ENCODE measurements at places on chromosomes 1 and 21.

DNA sequence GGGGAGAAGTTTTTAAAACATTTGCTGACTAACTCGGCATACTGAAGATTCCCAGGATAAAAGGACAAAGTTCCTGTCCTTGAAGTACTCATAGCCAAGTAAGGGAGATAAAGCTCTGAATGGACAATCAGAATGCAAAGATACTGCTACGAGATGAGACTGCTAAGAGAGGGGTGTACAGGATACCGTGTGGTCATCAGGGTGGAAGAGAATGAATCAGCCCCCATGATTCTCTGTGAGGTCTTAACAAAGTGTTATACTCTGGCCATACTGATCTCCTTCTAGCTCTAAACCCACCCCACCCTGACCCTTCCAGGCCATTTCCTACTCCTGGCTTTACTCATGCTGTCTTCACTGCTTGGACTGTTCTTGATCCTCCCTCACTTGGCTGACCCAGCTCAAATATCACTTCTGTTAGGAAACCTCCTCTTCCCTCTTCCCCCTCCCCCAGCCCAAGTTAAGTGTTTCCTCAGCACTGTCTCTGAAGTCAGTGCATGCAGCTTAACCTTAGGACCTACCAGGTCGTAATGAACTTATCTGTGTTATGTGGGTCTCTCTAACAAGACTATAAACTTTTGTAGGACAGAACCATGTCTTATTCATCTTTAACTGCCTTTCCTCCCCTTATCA lies 15.8 kb upstream of the MAGOH start:
- H3K4me1 ChIP-seq: no peaks in the 10 kb centered on the region
- DNase-seq: no peak
- H3K4me3 ChIP-seq: no peak overlapping the region
- H3K36me3 ChIP-seq: peaks cover 35% of the 10 kb centered on the region

DNA sequence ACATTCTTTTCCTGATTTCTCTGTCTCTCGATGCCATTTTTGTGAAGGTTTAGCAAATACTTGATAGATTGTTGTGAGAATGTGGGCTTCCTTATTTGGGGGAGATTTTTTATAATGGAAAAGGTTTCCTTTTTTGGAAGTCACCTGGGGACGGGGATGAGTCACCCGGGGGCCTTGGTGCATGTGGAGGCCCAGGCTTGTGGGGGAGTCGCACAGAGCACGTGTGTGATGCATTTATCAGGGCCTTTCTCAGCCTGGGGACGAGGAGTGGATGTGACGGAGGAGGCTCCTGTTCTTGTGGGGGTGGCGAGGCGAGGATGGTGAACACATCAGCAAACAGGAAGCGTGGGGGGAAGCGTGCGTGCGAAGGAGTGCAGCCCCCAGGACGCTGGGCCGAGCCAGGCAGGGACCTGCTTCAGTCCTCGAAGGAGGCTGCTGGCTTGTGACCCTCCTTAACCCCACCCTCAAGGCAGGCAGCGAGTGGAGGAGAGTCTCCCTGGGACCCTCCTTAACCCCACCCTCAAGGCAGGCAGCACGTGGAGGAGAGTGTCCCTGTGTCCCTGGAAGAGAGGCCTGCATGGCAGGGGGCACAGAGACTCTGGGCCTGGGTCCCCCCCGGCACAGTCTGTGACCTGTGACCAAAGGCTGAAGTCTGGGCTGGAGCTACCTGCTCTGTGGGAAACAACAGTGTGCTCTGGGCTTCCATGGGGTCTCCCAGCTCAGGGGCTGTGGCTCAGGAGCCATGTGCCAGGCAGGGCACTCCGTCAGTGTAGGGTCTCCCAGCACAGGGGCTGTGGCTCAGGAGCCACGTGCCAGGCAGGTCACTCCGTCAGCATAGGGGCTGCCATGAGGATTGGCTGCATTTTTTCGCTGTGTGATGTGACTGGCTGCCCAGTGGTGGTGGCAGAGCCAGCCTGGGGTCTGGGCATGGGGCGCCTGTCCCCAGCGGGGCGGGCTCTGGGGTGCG lies 57.2 kb downstream of the AGPAT3 start:
- H3K4me1 ChIP-seq: peaks cover 21% of the 10 kb centered on the region
- no peak overlapping the region for H3K4me3 ChIP-seq
- no peak overlapping the region for H3K27ac ChIP-seq
- DNase-seq: no peak

- no peak overlapping the region for H3K27ac ChIP-seq
- H3K4me3 ChIP-seq: no peak overlapping the region
- H3K36me3 ChIP-seq: no peaks in the 10 kb centered on the region
Observed at GRCh38 chr1:63203641-63204040, 118.7 kb upstream of the FOXD3 start.

GRCh38 chr1:161044535-161044907 lies 1.3 kb downstream of the USF1 start:
- H3K27ac ChIP-seq: peak overlapping the region; percentile 95
- H3K27me3 ChIP-seq: no peaks in the 10 kb centered on the region
- H3K4me3 ChIP-seq: peak overlapping the region; percentile 88
- H3K36me3 ChIP-seq: peaks cover 15% of the 10 kb centered on the region
- peaks cover 8% of the 10 kb centered on the region for H3K4me1 ChIP-seq

- no peak overlapping the region for H3K27ac ChIP-seq
- DNase-seq: peak; percentile 98
- H3K4me3 ChIP-seq: no peak overlapping the region
- H3K36me3 ChIP-seq: peaks cover 12% of the 10 kb centered on the region
Observed at GRCh38 chr1:113913887-113914664, 8.9 kb downstream of the DCLRE1B start.

GRCh38 chr1:20216574-20216973 lies 30.3 kb upstream of the PLA2G2C start:
- H3K4me1 ChIP-seq: no peaks in the 10 kb centered on the region
- DNase-seq: peak; percentile 14
- H3K4me3 ChIP-seq: no peak overlapping the region

DNA sequence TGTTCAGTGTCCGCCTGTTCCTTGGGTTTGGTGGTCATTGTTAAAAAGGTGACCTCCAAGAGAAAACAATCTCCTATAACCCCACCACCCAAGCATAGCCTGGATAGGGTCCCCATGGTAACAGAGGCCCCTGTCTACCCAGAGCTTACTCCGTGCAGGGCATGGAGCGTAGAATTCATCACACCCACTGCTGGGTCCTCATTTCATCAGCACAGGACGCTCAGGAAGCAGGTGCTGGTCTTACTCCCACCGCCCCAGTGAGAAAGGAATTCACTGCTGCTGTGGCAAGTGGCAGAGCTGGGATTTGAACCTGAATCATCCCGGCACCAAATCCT lies 37.0 kb downstream of the ARHGEF10L start:
- peaks cover 17% of the 10 kb centered on the region for H3K4me1 ChIP-seq
- no peaks in the 10 kb centered on the region for H3K36me3 ChIP-seq
- no peak for DNase-seq
- H3K27me3 ChIP-seq: no peaks in the 10 kb centered on the region

GRCh38 chr1:43065191-43065590 lies 106.5 kb upstream of the SLC2A1 start:
- no peak for DNase-seq
- H3K4me3 ChIP-seq: no peak overlapping the region
- peaks cover 3% of the 10 kb centered on the region for H3K27me3 ChIP-seq
- H3K36me3 ChIP-seq: no peaks in the 10 kb centered on the region
- no peaks in the 10 kb centered on the region for H3K4me1 ChIP-seq

DNA sequence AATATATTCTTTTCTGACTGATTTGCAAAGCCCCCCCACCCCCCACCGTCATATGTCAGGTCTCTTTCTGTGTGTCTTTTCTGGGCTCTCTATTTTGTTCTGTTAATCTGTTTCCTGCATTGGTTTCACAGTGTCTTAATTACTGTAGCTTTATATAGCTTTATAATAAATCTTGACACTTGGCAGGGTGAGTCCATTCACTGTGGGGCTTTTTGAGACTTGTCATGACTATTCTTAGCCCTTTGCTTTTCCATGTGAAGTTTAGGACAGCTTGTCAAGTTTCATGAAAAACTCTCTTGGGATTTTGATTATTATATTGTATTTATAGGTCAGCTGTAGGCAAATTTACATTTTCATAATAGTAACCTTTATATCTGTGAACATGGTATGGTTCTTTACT lies 50.4 kb downstream of the MIGA1 start:
- H3K27me3 ChIP-seq: no peaks in the 10 kb centered on the region
- H3K4me3 ChIP-seq: no peak overlapping the region
- DNase-seq: no peak
- peaks cover 4% of the 10 kb centered on the region for H3K36me3 ChIP-seq
- no peaks in the 10 kb centered on the region for H3K4me1 ChIP-seq

- H3K36me3 ChIP-seq: no peaks in the 10 kb centered on the region
- no peaks in the 10 kb centered on the region for H3K27me3 ChIP-seq
- H3K4me1 ChIP-seq: peaks cover 14% of the 10 kb centered on the region
- H3K4me3 ChIP-seq: no peak overlapping the region
- no peak overlapping the region for H3K27ac ChIP-seq
Observed at GRCh38 chr1:206814716-206815341, 42.5 kb upstream of the IL10 start.

DNA sequence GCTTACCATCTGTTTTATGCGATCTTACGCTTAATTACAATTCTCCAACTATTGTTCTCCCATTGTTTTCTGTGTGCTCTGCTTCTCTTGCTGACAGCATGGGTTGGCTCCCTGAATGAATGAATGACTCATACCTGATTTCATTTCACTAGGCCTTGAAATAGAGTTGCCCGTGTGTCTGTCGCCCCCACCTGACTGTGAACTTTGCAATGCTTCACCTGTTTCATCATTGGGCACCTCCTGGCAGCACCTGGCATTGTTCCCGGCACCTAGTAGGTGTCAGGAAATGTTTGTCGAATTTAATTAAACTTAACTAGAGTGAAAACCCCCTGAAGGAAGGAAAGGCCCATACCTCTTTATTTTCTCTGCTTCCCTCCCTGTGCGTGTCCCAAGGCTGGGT lies 120.5 kb upstream of the KLHDC7A start:
- H3K36me3 ChIP-seq: no peaks in the 10 kb centered on the region
- no peak for DNase-seq
- H3K4me3 ChIP-seq: no peak overlapping the region
- no peak overlapping the region for H3K27ac ChIP-seq

DNA sequence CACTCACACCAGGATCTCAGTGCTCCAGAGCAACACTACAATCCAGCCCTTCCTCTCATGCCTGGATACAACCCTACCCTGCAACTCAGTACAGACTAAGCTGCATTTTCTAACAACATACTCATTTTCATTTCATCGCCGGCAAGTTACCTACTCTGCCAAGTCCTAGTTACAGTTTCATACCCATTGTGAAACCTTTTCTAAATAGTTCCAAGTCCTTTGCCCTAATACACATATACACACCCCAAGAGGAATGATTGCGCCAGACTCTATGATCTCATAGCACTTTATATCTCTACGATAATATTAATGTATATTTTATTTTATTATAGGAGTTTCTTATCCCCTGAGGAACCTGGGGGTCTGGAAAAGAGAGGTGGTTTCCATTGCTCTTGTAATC lies 122.4 kb downstream of the LMX1A start:
- H3K4me3 ChIP-seq: no peak overlapping the region
- peaks cover 79% of the 10 kb centered on the region for H3K27me3 ChIP-seq
- H3K4me1 ChIP-seq: peaks cover 10% of the 10 kb centered on the region
- H3K27ac ChIP-seq: no peak overlapping the region
- H3K36me3 ChIP-seq: no peaks in the 10 kb centered on the region

GRCh38 chr1:78009276-78009675 lies 4.5 kb downstream of the DNAJB4 start:
- no peak overlapping the region for H3K4me3 ChIP-seq
- peaks cover 3% of the 10 kb centered on the region for H3K36me3 ChIP-seq
- H3K4me1 ChIP-seq: peaks cover 19% of the 10 kb centered on the region
- H3K27me3 ChIP-seq: no peaks in the 10 kb centered on the region
- DNase-seq: no peak
- no peak overlapping the region for H3K27ac ChIP-seq

- H3K4me1 ChIP-seq: peaks cover 19% of the 10 kb centered on the region
- no peaks in the 10 kb centered on the region for H3K27me3 ChIP-seq
- DNase-seq: no peak
- no peak overlapping the region for H3K4me3 ChIP-seq
- no peak overlapping the region for H3K27ac ChIP-seq
Observed at GRCh38 chr1:43651902-43652301, 2.0 kb downstream of the KDM4A start.

- no peaks in the 10 kb centered on the region for H3K36me3 ChIP-seq
- no peak overlapping the region for H3K27ac ChIP-seq
- no peaks in the 10 kb centered on the region for H3K27me3 ChIP-seq
- H3K4me1 ChIP-seq: peaks cover 5% of the 10 kb centered on the region
- DNase-seq: peak; percentile 50
Observed at GRCh38 chr1:182595641-182596240, 6.7 kb upstream of the RNASEL start.

DNA sequence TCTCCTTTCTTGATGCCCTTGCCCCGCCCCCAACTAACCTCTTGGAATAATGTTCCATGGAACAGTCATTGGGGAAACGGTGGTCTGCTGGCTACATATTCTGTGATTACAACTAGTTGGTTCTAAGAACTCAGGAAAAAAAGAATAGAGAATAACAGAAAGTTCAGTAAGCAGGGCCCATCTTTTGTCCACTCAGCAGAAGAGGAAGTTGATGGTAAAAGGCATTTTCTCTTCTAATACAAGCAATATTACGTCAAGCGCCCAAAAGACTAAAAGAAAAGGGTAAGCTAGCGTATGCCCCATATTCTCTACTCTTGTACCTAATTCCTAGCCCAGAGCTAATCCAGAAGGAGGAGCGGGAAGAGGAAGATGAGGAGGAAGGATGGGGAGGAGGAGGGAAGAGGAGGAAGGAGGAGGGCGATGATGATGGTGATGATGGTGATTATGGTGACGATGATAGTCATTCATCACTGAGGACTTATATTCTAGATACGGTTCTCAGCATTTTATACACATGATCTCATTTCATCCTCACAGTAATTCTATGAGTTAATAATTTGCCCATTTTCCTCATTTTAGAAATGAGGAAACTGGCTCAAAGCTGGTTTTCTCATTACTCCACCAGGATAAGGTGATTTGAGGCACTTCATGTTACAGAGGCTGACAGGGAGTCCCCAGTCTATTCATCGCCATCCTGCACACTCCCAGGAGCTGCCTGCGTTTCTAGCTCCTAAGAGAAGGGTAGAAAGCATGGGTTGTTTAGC lies 76.6 kb upstream of the EFHD2 start:
- no peak for DNase-seq
- no peak overlapping the region for H3K27ac ChIP-seq
- H3K27me3 ChIP-seq: no peaks in the 10 kb centered on the region
- H3K4me1 ChIP-seq: peaks cover 21% of the 10 kb centered on the region
- no peaks in the 10 kb centered on the region for H3K36me3 ChIP-seq
- H3K4me3 ChIP-seq: no peak overlapping the region

DNA sequence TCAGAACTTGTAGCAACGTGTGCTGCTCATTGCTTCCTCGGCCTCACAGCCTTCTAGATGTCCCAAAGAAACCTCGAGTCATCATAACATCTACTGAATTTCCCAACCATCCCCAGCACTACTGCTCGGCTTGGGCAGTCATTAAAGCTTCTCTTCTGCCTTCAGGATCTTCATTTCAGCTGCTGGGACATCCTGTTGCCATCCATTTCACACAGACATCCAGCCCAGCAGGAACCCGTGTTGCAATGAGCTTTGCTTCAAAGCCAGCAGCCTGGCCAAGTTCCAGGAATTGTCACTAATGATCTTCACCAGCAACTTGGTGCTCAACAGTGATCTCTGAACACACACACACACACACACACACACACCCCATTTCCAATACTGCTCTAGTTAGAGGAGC lies 18.5 kb downstream of the WLS start:
- no peaks in the 10 kb centered on the region for H3K4me1 ChIP-seq
- H3K27me3 ChIP-seq: peaks cover 4% of the 10 kb centered on the region
- no peaks in the 10 kb centered on the region for H3K36me3 ChIP-seq
- H3K27ac ChIP-seq: no peak overlapping the region
